Fibroblast of lung (primary cell): ENCODE measurements at places on chromosomes 7 and 10. TPM values are rescaled to one million over a fixed set of nuclear protein-coding genes. Genes with fewer than 3 reads are reported as not detected.

RSPH10B2 gene
- total RNA-seq: 0.51 and 0.66 TPM in 2 replicates

ZNF511 gene
- 23.6 and 27.7 TPM in 2 replicates for total RNA-seq

SPDYE5 gene
- not detected in 2 replicates for total RNA-seq

VWDE gene
- total RNA-seq: under 0.01 and 0.17 TPM in 2 replicates

POLL gene
- total RNA-seq: 12.3 and 15.7 TPM in 2 replicates

PRKCQ gene
- total RNA-seq: under 0.01 and 0.26 TPM in 2 replicates

- DNase-seq: no peak
These were observed 227.4 kb downstream of the CELF2 start for GRCh38 chr10:11245095-11245479.

DNA sequence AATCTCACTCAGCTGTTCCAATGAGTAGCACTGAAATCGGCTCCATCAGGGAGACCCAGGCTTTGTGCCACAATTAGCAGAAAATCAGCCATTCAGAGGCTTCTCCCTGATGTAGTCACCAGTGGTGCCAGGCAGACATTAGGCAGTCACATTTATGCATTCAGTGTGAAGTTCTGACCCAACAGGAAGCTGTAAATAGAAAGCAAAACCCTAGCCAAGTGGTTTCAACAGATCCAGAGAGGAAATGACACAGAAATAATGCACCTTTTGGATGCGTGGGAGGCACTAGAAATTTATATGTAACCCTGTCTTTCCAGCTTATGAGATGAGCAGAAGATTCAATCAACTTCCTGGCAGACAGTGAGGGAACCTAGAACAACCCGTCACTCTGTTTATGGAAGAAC, 186.4 kb downstream of the PDE1C start:
- DNase-seq: peak; percentile 83

DNA sequence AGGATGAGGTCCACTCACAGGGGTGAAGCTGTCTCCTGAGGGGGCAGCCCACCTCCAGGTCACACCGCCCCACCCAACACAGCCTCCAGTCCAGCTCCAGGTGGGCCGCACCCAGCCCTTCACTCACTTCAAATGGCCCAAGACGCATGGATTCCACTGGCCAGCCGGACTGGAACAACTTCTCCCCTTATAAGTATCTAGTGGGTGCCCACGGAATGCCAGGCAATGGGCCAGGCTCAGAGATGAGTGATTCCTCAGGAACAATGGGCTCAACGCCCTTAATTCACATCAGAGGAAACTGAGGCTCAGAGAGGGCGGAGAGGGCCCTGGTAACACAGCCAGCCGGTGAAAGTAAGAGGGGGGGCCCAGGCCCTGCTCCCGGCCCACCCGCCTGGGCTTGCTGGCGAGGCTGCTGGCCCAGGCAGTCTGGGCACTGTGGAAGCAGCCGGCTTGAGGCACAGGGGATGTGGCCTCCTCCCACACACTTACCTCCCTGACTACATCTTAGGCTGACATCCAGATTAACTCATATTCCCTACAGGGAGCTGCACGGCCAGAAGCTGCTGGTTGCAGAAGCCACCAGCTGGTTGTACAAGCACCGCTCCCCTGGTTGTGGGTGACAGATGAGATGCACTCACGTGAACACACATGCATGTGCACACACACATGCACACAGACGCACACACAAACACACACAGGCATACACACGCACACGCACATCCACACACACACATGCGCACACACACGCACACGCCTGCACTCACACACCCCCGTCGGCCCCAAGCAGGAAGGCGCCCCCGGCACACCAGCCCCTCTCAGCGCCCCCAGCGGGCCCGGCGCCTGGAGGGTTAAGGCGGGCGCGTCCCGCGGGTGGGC, 1.0 kb upstream of the FAM20C start:
- DNase-seq: peak; percentile 90

GRCh38 chr10:69892816-69893215, 91.1 kb downstream of the COL13A1 start:
- DNase-seq: no peak

GRCh38 chr10:70850097-70850496, 34.3 kb downstream of the SGPL1 start:
- DNase-seq: peak; percentile 77

DNA sequence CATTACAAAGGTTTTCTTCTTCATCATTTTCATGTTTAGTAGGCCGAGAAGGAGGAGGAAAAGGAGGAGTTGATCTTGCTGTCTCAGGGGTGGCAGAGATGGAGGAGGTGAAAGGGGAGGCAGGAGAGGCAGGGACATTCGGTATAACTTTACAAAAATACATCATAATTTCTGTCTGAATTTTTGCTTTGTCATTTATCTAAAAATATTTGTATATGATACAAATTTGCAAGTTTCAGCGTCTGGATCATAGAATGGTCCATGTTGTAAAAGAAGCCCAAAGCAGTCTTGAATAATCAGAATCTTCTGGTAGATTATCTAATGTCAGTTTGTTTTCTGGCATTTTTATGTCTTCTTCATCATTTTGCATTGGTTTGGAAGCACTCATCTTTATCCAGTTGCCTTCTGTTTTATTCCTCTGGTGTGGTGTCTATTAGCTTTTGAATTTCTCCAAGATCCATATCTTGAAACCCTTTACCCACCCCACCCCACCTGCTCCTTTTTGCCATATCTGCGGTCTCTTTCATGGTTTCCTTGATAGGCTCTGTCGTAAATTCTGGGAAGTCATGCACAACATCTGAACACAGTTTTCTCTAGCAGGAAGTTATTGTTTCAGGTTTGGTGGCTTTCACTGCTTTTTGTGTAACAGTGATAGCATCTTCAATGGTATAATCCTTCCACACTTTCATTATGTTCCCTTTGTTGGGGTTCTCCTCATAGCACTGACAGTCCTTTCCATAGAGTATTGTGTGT, 95.0 kb downstream of the ST7 start:
- DNase-seq: no peak

GRCh38 chr10:126110489-126111180, 214.3 kb downstream of the FANK1 start:
- DNase-seq: peak; percentile 61

DNA sequence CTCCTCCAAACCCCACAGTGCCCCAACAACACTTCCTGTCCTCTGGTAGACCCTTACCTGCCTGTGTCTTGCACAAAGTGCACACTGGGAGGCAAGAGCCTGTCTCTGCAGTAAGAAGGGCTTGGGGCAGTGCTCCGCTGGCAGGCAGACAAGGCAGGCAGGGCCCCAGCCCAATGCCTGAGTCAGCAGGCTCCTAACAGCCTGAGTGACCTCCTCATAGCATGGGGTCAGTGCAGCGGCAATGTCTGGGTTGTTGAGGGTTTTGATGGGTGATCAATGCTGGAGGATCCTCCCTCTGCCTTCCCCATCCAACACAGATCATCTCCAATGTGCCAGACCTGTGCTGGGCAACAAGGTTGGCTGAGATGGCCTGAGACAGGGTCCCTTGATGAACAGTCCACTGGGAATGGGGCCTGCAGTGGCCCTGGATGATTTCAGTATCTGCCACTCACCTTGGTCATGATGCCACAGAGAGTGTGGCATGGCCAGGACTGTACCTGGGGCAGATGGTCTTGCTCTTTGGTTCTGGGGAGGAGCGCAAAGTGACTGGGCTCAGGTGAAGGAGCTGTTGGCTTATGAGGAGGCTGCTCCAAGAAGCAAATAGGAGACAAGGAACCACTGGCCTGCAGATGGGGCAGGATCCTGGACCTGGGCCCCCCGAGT, 55.6 kb upstream of the CAMK2B start:
- peak; percentile 49 for DNase-seq

- no peak for DNase-seq
These were observed at the start of gene C10orf95 for GRCh38 chr10:102451105-102451969. Gene C10orf95 (minus strand): TSS chr10:102451543. CDS start chr10:102451093, 450 bp downstream.

- DNase-seq: no peak
These were observed 179.0 kb downstream of the PCDH15 start for GRCh38 chr10:54622017-54622416.

- no peak for DNase-seq
These were observed 193.4 kb upstream of the PDE1C start for GRCh38 chr7:32263611-32264010.

DNA sequence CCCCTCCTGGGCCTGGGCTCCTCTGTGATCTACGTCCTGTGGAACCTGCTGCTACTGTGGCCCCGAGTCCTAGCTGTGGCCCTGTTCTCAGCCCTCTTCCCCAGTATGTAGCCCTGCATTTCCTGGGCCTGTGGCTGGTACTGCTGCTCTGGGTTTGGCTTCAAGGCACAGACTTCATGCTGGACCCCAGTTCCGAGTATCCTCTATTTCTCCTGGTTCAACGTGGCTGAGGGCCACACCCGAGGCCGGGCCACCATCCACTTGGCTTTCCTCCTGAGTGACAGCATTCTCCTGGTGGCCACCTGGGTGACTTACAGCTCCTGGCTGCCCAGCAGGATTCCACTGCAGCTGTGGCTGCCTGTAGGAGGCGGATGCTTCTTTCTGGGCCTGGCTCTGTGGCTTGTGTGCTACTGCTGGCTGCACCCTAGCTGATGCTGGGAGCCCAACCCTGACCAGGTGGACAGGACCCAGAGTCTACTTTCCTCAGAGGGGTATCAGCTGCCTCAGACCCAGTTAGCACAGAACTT, 37.8 kb upstream of the MMD2 start:
- DNase-seq: no peak

DNA sequence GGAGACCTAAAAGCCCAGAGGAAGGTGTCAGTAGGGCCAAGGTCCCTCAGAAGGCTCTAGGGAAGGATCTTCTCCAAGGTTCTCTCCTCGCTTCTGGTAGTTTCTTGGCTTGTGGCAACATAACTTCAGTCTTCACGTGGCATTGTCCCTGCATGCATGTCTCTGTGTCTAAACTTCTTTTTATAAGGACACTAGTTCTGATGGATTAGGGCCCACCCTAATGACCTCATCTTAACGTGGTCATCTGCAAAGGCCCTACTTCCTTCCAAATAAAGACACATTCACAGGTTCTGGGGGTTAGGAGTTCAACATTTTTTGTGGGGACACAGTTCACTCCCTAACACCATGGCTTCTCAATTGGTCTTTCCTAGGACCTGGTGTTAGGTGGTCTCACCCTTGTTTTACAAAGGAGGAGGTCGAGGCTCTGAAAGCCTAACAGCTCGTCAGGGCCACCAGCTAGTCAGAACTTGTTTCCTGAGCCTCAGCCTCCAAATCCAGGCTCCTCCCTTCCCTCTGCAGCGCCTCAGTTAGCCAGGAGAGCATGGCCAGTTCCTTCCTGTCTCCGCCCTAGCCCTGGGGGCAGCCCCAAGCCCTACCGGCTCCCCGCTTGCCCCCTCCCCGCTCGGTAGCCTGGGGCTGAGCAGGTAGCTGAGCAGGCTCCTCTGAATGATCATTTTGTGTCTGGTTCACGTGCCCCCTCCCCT, 109.7 kb upstream of the PPIF start:
- no peak for DNase-seq

DNA sequence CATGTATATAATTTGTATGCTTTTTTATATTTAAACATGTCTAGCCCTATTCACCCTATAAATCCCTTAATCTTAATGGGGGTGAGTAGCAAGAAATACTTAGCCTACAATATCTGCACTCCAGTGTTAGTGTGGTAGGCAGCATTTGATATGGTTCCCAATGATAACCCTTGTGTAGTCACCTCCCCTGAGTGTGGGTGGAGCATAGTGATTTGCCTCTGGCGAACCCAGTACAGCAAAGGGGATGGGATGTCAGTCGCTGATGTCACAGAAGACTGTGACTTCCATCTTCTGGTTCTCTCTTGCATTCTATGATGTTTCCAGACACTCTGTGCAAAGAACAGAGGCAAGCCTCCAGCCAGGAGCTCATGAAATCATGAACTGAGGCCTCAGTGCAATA, 211.2 kb downstream of the CRPPA start:
- no peak for DNase-seq

- DNase-seq: no peak
These were observed 11.3 kb downstream of the DMBT1 start for GRCh38 chr10:122571892-122572291.

GRCh38 chr7:150405584-150406311, 26.6 kb downstream of the ZNF775 start:
- DNase-seq: no peak

- no peak for DNase-seq
These were observed 32.5 kb downstream of the MTERF1 start for GRCh38 chr7:91847876-91848588.

- no peak for DNase-seq
These were observed 145.6 kb downstream of the PFKFB3 start for GRCh38 chr10:6348096-6348874.

DNA sequence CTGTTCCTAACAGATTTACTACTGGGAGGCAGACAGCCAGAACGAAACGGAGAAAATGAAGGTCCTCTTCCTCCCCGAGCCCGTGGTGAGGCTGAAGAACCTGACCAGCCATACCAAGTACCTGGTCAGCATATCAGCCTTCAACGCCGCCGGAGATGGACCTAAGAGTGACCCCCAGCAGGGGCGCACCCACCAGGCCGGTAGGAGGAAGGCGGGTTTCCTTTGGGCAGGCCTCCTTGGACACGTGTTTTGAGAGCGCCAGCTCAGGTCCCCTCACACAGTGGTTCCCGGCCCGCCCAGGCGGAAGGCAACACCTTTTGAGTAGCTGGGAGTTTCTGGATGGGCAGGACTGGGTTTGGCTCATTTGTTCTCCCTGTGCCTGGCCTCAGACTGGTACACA, 474.0 kb upstream of the FOXK1 start:
- DNase-seq: no peak

- no peak for DNase-seq
These were observed 683 bp upstream of the ENTPD7 start for GRCh38 chr10:99658622-99659030.
